Stimulated activated CD4-positive, alpha-beta T cell treated with anti-CD3 and anti-CD28 coated beads, Interleukin-15, amount 100 ng/mL, for 48 hours (primary cell): ENCODE measurements at places on chromosomes 5 and 9.

GRCh38 chr9:133637451-133638055 lies 1.4 kb downstream of the DBH start:
- no peak for DNase-seq

- DNase-seq: no peak
Measured at GRCh38 chr5:154477382-154478223, 424 bp downstream of the HAND1 start.

DNA sequence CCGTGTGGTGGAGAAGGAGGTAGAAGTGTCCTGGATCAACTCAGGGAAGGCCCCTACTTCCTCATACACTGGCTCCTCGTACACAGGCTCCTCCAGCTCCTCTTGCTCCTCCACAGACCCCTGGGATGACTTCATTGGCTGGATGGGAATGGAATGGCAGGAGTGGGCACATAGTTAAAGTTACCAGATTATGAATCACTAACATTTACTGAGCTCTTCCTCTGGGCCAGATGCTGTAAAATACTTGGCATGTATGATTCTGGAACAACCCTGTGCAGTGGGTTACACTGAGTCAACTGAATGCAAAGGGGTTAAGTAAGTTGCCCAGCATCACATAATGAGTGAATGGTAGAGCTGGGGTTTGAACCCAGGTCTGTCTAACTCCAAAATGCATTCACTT lies 3.1 kb upstream of the FCHSD1 start:
- no peak for DNase-seq

- no peak for DNase-seq
Measured at GRCh38 chr5:71013575-71013974, 11.6 kb downstream of the NAIP start.

- no peak for DNase-seq
Measured at GRCh38 chr5:101943784-101944183, 352.3 kb downstream of the SLCO4C1 start.

GRCh38 chr5:141879941-141880738 lies 1.9 kb upstream of the PCDH1 start:
- DNase-seq: no peak

DNA sequence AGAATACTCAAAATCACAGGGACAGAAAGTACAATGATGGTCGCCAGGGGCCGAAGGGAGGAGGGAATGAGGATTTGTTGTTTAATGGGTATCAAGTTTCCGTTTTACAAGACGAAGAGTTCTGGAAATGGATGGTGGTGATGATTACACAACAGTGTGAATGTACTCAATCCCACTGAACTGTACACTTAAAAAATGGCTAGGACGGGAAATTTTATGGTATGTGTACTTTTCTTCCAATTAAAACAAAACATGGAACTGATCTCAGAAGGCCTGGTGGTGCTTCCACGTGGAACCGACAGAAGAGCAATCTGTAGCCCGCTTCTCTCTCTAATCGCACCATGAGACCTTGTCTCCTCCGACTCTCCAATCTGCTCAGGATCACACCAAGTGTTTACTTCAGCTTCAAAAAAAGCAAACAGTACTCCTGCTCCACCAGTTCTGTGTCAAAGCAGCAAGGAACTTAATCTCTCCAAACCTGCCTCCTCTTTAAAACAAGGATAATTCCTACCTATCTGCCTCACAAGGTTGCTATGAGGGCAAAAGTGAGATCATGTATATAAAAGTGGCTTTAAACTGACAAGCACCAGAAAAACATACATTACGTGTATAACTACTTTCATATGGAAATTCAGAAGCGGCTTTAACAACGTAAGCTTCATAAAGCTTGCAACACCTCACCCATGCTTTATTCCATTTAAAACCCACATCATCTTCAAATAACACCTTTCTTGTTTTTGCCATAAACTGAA lies 2.1 kb downstream of the ECPAS start:
- DNase-seq: no peak

GRCh38 chr9:101369286-101369685 lies 15.5 kb downstream of the BAAT start:
- no peak for DNase-seq

- no peak for DNase-seq
Measured at GRCh38 chr9:127753622-127754021, 18.5 kb upstream of the TOR2A start.

DNA sequence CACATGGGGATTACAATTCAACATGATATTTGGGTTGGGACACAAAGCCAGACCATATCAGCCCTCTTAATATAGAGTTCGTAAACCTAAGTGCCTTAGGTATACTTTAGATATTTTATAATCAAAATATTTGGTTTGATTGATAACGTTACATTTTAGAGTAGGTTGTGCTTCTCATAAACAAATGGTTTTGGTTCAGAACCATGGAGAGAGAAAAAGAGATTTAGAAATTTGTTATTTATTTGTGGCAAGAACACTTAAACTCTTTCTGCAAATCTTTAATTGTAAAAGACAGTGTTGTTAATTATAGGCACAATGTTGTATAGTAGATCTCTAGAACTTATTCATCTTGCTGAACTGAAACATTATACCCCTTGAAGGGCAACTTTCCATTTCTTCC lies 298.8 kb downstream of the TENT4A start:
- DNase-seq: no peak

- no peak for DNase-seq
Measured at GRCh38 chr9:121266906-121267650, 884 bp upstream of the GSN start.

DNA sequence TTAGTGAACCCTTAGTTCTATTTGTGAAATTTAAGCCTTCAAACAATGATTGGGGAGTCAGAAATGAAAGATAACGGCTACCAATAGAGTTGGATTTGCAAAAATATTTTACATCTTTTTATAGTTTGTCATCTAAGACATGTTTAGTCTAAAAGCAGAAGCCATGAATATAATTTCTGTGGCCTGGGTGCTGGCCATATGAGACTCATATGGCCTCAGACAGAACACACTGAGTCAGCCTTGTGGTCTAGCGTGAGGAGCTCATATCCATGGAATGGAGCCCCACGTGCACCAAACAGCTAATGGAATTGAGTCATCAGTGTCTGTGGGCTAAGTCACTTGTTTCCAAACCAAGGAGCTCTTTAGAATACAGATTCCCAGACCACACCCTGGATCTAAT lies 240.7 kb upstream of the NREP start:
- no peak for DNase-seq

DNA sequence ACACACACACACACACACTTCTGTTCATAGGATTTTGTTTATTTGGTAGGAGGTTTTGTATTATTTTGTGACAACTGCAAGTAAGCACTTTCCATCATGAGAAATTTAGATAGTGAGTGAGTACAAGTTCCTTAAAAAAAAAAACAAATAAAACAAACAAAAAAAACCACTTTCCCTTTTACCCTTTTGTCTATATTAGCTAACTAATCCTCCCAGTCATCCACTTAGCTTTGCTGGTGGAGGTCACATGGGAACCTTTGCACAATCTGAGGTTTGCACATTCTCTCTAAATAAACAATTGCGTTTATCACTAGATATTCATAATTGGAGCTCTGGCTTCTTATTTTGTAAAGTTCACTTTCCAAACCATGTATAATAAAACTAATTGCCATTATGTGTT lies 6.8 kb downstream of the ITGA1 start:
- DNase-seq: no peak

GRCh38 chr5:40904205-40904993 lies 4.9 kb upstream of the C7 start:
- peak; percentile 15 for DNase-seq

- DNase-seq: no peak
Measured at GRCh38 chr9:111949919-111950318, 53.3 kb downstream of the UGCG start.

- no peak for DNase-seq
Measured at GRCh38 chr9:79658926-79659325, 87.2 kb downstream of the TLE4 start.
